ENCODE measurements at places on chromosomes 5 and 9.

- no peak for DNase-seq
These were observed 39.5 kb downstream of the SEMA6A start for GRCh38 chr5:116534964-116535651.

GRCh38 chr9:17793713-17794622 is 215.1 kb downstream of the SH3GL2 start:
- no peak for DNase-seq

DNA sequence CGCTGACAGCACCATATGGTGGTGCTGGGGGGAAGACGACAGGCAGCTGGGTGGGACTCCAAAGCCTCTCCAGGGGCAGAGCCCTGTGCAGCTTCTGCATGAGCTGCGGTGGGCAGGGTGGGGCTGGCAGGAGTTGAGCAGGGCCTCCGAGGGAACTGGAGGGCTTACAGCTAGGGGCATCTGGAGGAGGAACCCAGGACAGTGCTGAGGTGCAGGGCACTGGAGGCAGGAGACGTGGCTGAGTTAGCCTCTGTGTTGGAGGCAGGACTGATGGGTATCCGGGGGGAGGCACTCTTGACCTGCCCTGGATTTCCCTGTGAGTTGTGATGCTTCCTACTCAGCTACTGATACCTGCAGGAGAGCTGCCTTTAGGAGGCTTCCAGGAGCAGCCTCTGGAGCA is 45.0 kb downstream of the TENT4A start:
- no peak for DNase-seq

GRCh38 chr5:17412760-17413671 is 85.0 kb upstream of the TAF11L2 start:
- no peak for DNase-seq

DNA sequence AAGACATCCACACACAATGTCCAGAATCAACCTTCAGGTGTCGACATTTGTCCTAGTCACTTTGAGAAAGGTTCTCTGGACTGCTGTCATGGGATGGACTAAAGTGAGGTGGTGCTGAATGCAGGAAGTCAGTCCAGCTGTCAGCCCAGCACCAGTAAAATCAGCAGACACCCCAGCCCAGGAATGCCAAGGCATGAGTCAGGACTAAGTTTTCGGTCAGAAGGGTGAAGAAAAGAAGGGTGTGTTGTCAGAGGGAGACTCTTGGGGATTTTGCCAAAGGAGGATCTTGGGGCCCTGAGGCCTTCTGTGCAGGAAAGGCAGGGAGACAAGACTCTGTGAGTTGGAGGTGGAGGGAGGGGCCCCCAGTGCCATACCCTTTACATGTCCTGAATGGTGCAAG is 69.0 kb upstream of the XPA start:
- DNase-seq, result no peak

DNA sequence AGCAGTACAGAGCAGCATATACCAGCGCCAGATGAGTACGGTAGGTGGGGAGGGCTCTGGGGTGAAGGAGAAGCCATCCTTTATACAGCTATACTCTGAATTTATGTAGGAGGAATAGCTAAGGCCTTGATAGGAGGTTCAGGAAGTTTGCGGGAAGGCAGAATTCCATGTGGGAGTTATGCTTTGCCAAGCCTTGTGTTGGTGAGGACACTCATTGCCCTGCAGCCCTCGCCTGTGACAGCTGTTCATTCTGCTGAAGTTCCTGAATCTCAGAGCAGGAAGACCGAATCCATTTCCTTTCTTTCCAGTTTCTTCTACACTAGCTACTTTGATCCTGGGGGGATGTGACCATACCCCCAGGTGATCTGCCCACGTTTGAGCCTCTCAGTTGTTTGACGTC is 7.7 kb downstream of the MFAP3 start:
- DNase-seq, result no peak

DNA sequence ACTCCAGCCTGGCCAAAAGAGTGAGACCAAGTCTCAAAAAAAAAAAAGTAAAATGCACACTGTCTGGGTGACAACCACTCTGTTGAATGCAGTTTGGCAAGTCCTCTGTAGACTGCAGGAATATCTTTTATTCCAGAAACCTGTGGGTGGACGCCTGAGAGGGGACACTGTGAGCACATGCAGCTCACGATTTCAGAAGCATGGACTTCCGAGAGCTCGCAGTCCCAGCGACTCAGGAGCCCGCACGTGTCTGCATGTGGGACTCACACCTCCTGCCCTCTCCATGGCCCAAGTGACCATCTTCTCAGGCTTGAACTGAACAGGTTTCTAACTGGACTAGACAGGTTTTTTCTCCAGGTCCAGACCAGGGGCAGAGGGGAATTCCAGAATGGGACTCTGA is 388.6 kb upstream of the IRX2 start:
- no peak for DNase-seq

GRCh38 chr9:76895186-76895585 is 10.7 kb downstream of the PRUNE2 start:
- DNase-seq, result no peak

DNA sequence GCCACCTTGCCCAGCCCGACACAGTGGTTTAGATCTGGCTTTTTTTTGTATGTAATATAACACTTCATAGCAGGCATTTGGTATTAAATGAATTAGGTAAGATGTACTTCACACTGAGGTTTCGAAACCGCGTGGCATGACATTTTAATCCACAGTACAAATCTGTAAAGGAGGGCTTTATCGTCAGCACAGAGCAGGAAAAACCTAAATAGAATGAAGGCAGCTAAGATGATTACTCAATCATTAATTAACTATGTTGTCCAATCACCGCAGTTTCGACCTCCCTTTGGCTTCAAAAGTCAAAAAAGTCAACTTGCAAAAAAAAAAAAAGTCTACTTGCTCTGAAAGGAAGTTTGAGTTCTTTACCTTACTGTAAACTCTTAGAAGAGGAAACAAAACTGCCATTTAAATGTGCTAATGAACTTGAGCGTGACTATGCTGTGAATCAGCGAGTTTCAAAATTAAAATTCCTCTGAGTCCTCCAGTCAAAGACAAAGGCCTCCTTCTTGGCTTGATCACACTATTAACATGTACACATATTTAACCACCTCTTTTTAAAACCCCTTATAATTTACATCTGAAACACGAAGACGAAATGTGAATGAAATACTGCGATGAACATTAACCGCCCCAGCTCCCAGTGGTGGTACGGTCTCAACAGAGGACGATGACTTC is 698 bp upstream of the SEC24A start:
- DNase-seq, result no peak

GRCh38 chr9:90964101-90965020 is 162.7 kb downstream of the SYK start:
- no peak for DNase-seq

DNA sequence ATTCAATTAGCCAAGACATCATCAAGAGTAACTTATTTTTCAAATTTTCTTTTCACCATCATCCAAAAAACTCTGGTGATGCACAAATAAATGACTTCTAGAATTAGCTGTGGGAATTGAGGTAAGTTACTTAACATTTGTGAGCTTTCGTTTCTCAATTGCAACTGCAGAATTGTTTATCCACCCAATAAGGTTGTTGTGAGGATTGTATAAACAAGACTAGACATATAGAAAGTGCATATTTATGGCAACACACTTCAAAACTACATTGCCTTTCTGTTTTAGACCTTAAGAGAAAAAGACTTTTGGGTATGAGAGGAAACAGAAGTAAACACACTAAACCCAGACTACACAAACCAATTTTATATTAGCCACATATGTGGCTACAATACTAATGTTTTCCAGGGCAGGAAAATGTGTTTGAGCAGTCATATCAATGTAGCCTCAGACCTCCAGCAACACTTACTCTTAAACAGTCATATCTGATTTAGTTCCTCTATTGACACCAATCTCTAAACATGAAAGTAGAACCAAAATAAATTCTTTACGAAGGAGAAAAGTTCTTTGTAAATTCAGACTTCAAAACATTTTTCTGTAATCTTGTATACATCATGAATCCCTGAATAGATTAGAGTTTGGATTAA is 488.0 kb upstream of the CYLC2 start:
- DNase-seq, result no peak

- no peak for DNase-seq
These were observed 131.9 kb downstream of the UGCG start for GRCh38 chr9:112028242-112029221.

- no peak for DNase-seq
These were observed 209.3 kb downstream of the NR3C1 start for GRCh38 chr5:143194206-143194605.

GRCh38 chr5:158970569-158971014 is 129.1 kb downstream of the EBF1 start:
- DNase-seq, result no peak

DNA sequence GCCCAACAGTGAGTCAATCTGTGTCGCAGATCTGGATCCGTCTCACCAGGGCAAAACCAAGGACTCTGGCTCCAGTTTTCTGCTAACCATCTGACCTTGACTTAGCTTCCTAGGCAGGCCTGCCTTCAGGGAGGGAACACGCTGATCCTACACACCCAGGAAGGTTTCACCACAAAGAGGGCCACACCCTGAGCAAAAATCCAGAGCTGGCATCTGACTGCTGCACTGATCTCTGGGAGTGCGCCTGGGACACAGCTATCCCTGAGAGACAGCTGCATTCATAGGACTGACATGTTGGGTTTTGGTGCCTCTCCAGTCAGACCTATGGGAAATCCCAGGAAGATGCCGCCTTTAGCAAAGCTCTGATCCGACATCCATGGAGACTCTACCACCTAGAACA is 47.5 kb downstream of the CDK5RAP2 start:
- no peak for DNase-seq

- no peak for DNase-seq
These were observed 274.7 kb downstream of the CETN3 start for GRCh38 chr5:90134892-90135291.

DNA sequence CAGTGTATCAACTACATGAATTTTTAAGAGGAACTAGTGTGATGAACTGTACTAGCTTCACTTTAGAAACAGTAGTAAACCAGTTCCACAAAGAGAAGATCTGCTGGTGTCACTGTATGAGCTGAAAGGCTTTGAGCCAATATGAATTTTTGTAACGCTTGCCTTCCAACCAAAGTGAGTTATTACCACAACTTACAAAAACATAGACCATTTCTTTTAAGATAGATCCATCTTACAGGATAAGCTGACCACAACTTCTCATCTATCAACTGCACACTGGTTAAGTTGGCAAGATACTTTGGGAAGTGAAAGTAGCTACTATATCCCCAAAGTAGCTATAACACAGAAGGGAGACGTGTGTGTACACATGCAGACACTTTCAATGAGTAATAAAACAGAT is 849.6 kb upstream of the DMAC1 start:
- DNase-seq, result no peak

GRCh38 chr5:149135536-149136201 is 5.6 kb upstream of the ABLIM3 start:
- no peak for DNase-seq

DNA sequence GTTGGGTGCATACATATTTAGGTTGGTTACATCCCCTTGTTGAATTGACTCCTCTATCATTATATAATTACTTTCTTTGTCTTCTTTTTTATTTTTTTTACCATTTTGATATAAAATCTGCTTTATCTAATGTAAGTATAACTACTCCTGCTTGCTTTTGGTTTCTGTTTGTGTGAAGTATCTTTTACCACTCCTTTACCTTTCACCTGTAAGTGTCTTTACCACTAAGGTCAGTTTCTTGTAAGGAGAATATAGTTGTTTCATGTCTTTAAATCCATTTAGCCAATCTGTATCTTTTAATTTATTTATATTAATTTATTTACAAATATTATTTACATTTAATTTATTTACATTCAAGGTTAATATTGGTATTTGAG is 33.0 kb downstream of the INSL4 start:
- DNase-seq, result no peak

DNA sequence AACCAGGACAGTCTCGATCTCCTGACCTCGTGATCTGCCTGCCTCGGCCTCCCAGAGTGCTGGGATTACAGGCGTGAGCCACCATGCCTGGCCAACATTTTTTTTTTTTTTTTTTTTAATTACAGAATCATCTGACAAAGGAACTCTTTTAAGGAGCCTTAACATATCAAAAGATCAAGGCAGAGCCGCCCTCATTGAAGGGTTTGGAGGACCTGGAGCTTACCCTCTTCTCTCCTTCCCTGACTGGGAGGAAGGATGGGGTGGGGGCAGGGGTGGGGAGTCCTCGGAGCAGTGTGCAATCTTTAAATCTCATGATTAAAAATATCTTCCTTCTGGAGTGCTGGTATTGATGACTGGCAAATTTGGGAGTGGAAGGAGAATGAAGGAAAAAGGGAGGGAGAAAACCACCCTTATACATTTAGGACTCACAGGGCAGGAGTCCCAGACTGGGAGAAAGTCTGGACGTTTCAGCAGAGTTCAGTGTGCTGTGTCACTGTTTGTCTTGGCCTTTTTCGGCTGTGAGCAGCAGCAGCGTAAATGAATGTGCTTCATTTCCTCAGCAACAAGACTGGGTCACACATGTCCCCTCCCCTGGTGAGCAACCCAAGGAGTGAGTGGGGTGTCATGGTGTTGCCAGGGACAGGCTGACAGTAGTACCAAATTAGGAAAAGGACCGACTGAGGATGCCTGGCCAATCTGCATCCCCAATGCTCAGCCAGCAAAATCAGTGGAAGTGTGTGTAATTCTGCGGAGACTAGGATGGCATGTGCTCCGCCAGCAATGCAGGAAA is 115.3 kb upstream of the BNC2 start:
- no peak for DNase-seq

- no peak for DNase-seq
These were observed 28.0 kb downstream of the TEX10 start for GRCh38 chr9:100324594-100325200.

DNA sequence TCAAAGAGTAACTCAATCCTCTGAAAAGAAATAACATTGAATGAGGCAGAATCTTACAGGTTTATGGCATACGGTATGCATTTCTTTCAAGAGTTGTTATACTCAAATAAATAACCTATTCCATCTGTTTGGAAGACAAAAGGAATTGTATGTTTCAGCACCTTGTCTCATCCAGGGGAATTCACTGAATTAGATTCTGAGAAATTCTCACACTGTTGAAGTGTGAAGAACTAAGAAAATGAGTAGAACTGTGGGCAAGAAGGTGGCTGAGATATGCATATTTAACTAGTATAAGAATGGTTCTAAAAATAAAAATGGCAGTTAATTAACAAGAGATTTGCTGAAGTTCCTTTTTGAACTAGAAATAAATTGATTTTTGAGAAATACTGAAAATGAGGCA is 279.3 kb upstream of the DAP start:
- no peak for DNase-seq

DNA sequence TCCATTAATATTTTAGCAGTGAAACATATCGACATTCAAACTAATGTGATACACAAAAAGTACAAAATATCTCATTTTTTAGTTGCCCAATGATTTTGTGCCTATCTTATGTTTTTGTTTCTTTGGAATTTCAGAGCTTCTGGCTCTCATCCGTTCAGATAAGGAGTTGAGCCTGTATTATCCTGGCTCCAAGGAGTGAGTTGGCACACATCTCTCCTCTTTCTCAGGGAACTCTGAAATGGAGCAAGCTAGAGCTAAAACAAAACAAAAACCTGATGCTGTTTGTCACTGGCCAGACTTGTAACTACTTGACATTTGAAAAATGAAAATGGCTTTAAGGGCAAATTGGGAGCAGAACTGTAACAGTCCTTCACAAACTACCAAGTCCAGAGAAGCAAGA is 131.3 kb upstream of the SLC28A3 start:
- no peak for DNase-seq
